ENCODE measurements at places on chromosomes 12 and 14.
A peak's percentile ranks its signal among the peaks of the same experiment; 100 is the strongest.

- no peak for DNase-seq
These were observed 22.9 kb downstream of the FBXW8 start for GRCh38 chr12:116933512-116934246.

DNA sequence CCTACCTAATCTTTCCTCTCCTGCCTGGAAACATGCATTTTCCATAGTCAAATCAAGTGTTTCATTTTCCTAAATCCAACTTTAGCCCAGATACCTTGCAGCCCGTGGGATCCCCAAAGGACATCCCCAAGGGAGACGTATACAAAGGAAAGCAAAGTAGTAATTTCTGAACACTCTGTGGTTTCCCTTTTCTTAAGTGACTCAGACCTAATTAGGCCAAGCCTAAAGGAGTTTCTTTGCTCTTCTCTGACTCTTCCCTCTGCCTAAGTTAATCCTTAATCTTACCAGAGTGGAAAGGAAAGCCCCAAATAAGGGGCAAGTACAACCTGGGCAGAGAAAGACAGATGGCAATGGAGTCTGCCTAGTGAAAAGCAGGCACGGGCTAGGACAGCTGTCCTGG, 250.3 kb downstream of the SPTSSA start:
- no peak for DNase-seq

GRCh38 chr14:69699748-69700303, 67.1 kb upstream of the SRSF5 start:
- no peak for DNase-seq

DNA sequence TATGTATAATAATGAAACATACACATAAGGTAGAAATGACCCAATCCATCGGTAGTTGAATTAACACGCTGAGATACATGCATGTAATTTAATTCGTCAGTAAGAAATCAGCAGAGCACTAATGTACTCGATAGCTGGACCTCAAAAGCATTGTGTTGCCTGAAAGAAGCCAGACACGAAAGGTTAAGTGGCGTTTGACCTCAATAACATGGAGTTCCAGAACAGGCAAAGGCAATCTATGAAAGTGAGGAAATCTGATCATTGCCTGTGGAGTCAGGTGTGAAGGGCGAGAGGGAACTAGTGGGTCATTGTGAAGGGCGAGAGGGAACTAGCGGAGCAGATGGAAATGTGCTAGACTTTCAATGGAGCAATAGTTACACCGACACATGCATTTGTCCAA, 970.4 kb upstream of the TMEM132C start:
- DNase-seq = no peak

GRCh38 chr14:31362746-31363145, 57.6 kb downstream of the HEATR5A start:
- no peak for DNase-seq

DNA sequence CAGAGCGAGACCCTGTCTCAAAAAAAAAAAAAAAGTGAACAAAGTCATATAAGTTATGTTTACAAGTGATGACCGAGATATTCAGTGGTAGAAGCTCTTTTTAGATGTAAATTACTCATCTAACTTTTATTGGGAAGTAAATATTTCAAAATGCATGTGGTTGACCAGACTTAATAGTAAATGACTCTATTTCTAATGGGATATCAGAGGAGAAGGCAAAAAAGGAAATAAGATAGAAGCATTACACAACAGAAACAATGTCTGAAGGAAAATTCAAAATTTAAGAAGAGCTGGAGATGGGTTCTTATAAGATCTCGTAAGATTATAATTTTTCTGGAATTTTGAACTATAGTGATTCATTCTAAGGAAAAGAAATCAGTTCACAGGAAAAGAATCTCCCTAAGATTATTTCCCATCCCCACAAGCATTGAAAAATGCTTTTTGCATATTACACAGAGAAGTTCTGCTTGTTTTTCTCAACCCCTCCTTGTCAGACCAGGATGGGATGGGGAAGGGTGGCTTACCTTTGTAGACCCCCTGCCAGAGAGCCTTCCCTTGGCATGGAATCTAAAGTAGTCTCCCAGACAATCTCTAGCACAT, 63.1 kb upstream of the STK38L start:
- no peak for DNase-seq

GRCh38 chr12:879641-880040, 69.9 kb downstream of the RAD52 start:
- DNase-seq = no peak

GRCh38 chr14:75906680-75907280, 75.0 kb downstream of the TGFB3 start:
- DNase-seq = peak; percentile 79

- DNase-seq = no peak
These were observed 46.5 kb downstream of the NCOR2 start for GRCh38 chr12:124520907-124521306.

DNA sequence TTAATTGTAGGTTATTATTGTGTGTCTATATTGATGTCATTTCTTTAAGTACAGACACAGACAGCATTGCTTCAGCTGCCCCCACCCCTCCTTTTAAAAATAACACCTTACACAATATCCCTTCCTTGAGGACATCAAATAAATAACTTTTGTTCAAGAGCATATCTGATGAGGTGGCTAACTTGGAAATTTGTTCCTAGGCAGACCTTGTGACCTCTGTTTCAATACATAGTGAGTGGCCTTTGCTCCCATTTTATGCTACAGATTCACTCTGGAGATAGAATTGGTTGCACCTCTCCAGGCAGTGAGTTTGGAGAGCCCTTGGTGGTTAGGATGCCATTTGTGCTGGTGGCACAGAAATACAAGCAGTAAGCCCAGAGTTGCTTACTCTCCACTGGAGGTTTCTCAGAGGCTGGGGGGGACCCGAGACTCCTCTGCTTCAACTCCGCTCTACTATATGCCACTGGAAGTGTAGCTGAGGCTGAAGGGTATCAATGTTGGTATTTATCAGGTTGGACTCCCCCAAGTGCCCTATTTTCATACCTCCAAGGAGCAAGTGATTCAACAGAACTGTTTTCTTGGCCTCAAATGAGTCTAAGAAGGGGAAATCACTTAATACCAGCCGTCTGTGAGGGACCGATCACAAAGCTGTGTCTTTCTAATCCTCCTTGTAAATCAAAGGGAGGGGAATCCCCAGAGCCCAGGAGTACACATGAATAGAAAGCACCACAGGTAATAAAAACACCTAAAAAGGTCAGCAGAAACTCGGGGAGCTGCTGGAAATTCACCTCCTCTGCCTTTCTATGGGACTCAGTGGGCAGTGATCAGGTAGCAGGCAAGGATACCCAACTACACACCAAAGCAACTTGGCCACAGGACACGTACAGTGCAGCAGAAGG, 463.1 kb downstream of the RAD51B start:
- DNase-seq = no peak

DNA sequence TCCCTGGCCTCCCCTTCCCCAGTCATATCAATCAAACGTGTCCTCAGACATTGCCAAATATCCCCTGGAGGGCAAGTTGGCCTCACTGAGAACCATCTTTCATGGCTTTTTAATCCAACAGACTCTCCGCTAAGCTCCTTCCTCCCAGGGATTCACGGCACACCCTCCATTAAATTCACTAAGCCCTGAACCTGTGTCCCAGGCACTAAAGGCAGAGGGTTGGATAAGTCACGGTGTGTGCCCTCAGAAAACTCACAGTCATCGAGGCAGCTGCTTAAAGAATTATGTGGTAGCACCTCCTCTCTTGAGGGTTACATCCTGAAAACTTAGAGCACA, 167.1 kb downstream of the PIWIL1 start:
- no peak for DNase-seq

- DNase-seq = no peak
These were observed 22.8 kb upstream of the LALBA start for GRCh38 chr12:48592591-48593086.

- DNase-seq = no peak
These were observed 11.9 kb downstream of the PPP1R36 start for GRCh38 chr14:64561631-64562030.

DNA sequence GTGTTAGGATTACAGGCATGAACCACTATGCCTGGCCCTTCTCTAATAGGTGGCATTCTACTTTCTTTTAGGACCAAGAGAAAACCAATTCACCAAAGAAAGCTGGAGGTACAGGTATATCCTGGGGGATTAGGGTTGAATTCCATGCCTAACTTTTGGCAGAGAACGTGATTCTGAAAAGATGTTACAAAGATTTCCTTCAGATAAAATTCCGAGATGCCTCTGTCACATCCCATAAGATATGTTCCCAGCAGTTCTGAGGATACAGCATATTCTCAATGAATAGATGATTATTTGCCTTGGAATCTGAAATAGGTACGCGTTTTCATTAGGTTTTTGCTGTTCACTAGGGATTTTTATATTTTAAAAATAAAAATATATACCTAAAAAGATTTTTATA, 111.9 kb upstream of the KRAS start:
- DNase-seq = no peak

- DNase-seq = no peak
These were observed 181.0 kb downstream of the KTN1 start for GRCh38 chr14:55760789-55761566.

- DNase-seq = no peak
These were observed 166.8 kb downstream of the DAD1 start for GRCh38 chr14:22422238-22422637.

DNA sequence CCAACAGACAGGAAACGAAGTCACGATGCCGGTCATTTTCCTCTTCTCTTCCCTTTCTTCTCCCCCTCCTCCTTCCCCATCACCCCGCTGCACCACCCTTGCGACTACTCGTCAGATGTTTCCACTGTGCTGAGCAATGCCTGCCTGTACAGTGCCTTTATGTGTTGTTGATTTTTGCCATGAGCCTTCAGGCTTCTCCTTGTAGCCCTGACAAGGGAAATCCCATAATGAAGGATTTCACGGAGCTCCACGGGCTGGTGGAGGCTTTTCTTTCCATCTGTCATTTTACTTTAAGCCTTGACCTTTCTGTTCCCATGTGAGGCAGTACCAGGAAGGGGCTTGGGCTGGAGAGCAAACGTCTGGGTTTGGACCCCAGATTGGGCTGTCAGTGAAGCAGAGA, 28.7 kb upstream of the CCND2 start:
- DNase-seq = no peak

All from heart right ventricle (tissue), 16 donors.